ENCODE measurements at places on chromosomes 6 and 20.

- no peak for DNase-seq
Measured at GRCh38 chr20:34753706-34754461, 49.7 kb downstream of the TP53INP2 start.

DNA sequence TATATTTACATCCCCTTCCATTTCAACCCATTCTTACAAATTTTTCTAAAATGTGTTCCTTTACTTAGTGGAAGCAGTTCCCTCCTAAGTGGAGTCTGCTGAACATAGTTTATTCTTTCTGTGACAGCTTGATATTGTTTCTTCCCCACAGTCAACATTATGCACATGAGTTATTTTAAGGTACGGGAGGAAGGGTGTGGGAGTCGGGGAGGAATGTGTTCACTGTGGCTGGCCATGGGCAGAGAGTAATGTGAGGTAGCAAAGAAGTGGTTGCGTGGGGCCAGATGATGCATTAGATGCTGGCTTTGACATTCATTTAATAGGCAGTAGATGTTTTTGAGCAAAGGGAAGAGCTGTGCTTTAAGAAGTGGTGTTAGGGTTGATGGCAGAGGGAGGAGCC lies 98.5 kb downstream of the ARMC2 start:
- DNase-seq = no peak

DNA sequence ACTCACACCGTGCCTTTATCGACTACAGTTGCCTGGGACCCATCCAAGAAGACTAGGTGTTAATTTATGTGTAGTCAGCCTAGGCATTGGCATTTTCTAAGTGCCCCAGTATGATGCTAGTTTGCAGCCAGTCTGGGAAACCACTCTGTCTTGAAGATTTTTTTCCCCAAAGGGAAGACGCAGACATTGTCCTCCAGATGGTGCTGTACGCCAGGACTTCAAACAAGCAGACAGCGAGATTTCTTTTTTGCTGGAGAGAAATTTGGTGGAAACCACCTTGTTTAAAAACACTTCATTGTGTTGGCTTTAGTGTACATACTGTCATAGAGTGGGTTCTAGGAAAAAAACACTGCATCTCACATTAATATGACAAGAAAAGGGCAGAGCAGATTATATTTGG lies 30.0 kb downstream of the ALDH5A1 start:
- DNase-seq = peak; percentile 13

DNA sequence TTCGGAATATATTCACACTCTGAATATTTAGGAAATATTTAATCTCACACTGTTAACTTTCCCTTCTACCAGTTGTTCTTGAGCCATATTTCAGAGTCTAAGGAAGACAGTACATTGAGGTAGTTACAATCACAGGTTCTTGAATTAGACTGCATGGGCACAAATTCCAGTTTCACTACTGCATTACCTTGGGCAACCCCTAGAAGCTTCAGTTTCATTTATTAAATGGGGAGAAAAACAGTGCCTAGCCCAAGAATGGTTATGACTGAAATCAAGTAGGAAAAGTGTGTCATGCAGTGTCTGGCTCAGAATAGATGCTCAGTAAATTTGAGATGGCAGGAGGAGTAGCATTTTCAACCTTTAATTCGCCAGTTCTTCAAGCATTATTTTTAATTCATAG lies 124.5 kb upstream of the SAMD5 start:
- no peak for DNase-seq

- DNase-seq = no peak
Measured at GRCh38 chr6:25921525-25922203, 8.8 kb downstream of the SLC17A2 start.

- no peak for DNase-seq
Measured at GRCh38 chr20:11176431-11176830, 502.6 kb upstream of the JAG1 start.

- DNase-seq = no peak
Measured at GRCh38 chr6:111972745-111973117, 81.2 kb upstream of the CCN6 start.

- DNase-seq = no peak
Measured at GRCh38 chr6:39086711-39087110, 28.3 kb downstream of the SAYSD1 start.

DNA sequence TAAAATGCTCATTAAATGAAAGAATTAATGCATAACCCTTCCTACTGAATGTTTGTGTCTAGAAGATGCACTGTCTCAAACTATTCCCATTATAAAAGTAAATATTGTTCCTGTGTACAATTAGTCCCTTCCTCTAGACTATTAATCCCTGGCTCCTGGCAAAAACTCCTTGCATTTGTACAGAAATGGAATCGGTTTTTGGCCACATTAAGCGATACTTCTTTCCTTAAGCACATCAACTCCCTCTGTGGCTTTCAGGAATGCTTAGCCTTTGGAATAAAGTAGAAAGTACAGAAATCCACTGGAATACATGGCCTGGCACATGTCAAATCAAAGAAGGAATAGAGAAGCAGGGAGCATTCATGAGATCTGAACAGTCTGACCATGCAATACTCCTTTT lies 179.8 kb downstream of the GMPR start:
- DNase-seq = no peak

DNA sequence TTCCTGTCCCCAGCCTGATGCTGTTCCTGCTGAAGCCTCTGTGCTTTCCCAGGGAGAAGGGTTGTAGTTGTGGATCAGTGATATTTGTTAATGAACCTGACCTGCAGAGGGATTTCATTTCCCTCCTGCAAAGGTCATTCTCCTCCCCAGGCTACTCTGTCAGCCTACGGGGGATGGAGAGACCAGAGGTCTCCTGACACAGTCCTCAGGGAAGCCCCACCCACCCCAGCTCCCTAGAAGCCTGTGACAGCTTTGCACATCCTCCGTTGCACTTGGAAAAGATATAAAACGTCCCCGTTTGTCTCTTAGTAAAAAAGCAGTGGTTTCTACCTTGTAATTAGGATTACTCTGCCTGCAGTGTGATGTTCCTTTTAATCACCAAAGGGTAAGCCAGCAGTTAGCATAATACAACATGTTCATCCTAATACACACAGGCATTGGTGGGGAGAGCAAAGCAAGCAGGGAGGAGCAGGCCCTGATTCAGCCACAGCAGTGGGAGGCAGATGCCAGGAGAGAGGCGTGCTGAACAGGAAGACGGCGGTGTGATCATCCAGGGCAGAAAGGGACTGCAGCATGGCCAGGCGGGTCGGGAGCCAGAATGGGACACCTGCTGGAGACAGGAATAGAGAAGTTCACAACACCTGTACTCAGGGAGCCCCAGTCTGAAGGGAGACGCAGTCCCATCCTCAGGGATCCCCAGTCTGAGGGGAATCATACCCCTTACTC lies 293.5 kb downstream of the LRFN2 start:
- DNase-seq = no peak

- DNase-seq = no peak
Measured at GRCh38 chr6:162211022-162211421, 516.5 kb downstream of the PRKN start.

GRCh38 chr6:137690034-137690433 lies 177.0 kb upstream of the TNFAIP3 start:
- DNase-seq = no peak

- DNase-seq = peak; percentile 27
Measured at GRCh38 chr6:146041282-146041681, 12.4 kb downstream of the GRM1 start.

DNA sequence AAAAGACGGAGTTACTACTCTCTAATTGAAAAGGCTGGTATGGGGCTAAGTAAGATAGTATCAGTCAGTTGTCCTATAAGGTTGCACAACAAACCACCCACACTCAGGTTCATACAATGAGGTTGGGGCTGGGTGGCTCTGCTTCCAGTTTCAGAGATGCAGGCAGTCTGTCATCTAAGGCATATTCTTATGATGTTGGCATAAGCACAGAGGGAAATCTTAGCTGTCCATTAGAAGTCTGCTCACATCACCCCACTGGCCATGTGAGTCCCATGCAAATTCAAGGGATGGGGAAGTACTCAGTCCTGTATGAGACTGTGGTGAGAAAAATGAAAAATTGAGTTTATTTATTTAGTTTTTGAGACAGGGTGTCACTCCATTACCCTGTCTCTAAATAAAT lies 118.6 kb downstream of the LAMP5 start:
- no peak for DNase-seq

- no peak for DNase-seq
Measured at GRCh38 chr6:43481075-43481474, 3.7 kb downstream of the TJAP1 start.

DNA sequence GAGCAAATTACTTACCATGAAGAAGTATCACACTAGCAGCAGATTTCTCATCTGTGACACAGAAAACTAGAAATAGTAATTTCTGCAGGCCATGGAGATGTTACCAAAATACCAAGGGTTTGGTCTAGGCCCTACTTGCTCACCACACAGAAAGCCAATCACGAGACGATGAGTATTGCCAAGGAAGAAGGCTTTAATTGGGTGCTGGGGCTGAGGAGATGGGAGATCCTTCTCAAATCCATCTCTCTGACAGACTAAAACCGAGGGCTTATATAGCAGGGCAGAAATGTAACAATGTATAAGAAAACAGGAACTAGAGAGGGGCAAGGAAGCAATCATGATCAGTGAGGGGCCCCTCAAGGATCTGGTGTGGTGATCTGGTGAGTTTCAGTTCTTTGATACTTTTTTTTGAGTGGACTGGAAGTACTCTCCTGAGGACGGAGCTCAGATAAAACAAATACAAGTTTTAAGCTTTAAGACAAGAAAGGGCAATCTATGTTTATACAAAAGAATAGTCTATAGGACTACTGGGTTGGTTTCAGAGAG lies 40.9 kb downstream of the RNF182 start:
- DNase-seq = no peak

DNA sequence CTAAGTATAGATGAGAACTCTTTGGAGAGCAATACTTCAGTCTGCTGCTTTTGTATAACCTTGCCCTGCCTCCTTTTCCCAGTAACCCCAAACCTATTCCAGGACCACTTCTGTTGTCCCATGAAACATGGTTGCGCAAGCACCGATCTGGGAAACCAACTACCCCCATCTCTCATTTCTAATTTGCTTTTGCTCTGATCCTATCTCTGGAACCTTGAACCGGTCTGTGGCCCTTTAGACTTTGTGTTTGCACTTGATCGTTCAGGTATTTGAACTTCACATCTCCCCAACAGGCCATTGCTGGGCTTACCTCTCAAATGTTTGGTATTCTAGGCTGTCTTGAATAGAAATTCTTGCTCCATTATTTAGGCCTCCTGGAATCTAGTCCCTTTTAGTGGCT lies 25.0 kb downstream of the L3MBTL3 start:
- DNase-seq = no peak

- DNase-seq = no peak
Measured at GRCh38 chr20:8162610-8163009, 30.5 kb downstream of the PLCB1 start.

DNA sequence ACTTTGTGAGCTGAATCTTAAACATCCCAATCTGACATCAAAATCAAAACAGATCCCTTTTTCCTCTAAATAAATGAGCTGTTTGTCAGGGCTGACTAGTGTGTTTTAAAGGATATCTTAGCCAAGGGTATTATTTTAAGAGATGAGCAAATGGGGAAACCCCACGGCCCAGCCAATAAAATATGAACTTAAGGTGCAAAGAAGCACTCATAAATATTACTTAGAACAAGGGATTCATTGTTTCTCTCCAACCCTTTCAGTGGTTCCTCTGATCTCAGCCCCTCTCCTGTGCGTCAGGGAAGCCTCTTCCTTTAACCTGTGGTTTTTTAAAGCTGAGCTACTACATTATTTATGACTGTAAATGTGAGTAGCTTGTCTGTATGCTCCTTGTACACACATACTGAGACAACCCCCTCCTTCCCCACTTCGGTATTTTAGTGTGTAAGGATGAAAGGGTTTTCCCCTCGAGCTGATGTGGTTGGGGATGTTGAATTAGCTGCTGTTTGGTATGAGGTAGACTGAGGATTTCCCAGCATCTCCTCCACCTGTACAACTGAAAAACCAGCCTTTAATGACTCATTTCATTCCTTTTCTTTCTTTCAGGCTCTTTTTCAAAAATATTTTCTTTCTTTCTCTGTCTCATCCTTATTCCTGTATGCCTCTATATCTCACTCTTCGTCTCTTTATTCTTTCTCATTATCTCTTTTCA lies 6.5 kb downstream of the BMP5 start:
- DNase-seq = no peak

- no peak for DNase-seq
Measured at GRCh38 chr6:129309154-129309553, 400.8 kb downstream of the ARHGAP18 start.

- no peak for DNase-seq
Measured at GRCh38 chr6:49909563-49909962, 43.2 kb upstream of the CRISP1 start.

GRCh38 chr6:22666586-22666985 lies 97.2 kb downstream of the HDGFL1 start:
- no peak for DNase-seq

GRCh38 chr6:156850353-156850752 lies 73.2 kb downstream of the ARID1B start:
- DNase-seq = no peak

- DNase-seq = no peak
Measured at GRCh38 chr6:224350-224749, 67.9 kb upstream of the DUSP22 start.

DNA sequence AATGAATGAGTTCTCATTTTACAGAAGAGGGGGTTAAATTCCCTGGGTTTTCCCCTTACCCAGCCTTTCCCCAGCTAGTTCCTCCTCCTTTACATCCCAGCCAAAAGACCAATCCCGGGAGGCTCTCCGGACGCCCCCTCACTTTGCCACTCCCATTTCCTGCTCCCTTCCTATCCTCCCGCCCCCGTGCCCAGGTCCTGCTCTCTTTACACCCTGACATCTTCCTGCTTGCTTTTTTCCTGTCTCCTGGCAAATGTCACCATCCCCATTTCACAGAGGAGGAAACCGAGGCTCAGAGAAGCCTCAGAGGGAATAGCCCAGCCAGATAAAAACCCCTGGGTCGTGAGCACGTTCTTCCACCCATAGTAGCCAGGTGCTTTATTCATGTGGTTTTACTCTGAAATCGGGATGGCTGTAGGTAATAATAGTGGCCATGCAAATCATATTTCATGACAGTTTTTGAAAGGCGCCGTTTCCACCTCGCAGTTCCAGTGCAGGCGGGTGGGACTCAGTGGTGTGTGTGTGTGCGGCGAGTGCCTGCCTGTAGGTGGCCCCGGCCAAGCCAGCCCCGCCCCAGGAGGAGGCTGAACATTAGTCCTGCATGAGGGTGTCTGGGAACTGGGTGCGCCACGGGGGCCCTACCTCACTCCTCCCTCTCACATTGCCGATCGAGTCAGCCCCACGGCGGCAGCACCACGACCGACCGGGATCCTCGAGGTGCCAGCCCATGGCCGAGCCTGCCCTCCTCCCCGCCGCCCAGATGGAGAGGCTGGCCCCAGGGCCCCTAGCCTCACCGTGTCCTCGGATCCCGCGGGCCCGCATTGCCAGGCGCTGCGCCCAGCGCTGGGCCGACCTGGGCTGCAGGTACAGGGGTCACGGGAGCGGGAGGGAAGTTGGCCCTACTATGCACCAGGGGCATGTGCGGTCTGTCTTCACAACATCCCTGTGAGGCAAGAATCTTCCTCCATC lies at the start of gene ARHGAP40:
Gene ARHGAP40, plus strand, starts transcription at position 594 of the 969 bp plus-strand sequence.
- DNase-seq = peak; percentile 49

DNA sequence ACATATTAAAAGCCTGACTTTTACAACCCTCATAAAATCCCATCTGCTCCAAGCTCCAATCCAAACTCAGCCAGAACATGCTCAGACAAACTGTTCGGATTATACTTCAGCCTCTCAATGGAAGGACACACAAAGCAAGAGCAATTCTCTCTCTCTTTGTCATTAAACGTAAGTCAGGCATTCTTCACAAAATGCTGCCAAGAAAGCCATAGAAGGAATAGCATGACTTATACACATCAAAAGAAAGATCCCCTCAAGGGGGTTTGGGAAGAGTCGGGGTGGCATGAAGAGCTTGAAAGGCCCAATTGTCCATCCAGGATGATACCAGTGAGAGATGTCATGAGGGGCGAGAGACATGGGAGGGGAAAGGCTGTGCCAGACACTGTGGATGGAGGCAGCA lies 268.9 kb downstream of the PREX1 start:
- DNase-seq = no peak
